ENCODE measurements at places on chromosomes 4 and X.

- no peak for DNase-seq
Measured at GRCh38 chrX:11282043-11282442, 11.2 kb upstream of the AMELX start.

- DNase-seq = no peak
Measured at GRCh38 chr4:37427193-37427592, 182.7 kb downstream of the NWD2 start.

DNA sequence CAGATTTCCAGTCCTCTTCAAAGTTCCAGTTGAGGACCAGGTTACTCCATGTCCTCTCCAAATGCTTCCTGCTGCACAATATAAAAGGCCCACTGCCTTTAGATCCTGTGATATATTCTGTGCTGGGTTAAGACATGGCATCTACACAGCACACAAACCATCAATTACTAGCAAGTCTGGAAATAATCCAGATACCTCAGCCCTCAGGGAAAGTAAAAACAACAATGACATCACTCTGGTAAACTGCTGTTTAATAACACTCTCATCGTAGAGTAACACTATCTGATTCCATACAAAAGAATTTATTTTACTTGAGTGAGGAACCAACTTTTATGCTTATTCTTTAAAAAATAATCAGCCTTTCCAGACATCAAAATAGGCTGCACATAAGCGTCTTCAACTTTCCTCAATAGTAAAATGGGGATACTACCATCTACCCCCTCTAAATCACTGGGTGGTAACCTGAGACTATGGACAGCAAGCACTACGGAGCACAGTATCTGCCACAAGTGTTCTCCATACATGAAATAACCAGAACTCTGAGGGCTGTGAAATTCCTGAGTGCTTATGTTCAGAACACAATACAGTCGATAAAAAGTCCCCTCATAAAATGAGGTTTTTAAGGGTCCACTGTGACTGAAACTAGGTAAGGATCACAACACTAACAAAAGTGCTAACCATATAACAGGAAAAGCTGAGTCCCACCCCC, 53.4 kb downstream of the ABCG2 start:
- no peak for DNase-seq

DNA sequence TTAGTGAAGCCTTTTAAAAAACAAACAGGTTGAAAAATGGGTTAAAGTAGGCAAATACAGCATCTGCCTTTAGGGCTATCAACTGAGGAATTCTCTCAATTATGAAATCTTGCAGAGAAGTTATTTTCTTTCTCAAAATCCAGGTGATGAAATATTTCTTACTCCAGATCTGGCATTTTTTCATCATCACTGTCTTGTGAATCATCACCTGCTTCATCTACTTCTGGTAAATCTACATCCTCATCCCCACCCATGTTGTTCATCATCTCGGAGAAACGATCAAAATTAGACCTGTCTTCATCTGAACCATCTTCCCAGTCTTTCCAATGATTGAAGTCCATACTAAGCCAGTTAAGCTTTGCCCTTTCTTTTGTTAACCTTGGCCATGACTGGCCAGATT, 33.3 kb upstream of the HPF1 start:
- no peak for DNase-seq

DNA sequence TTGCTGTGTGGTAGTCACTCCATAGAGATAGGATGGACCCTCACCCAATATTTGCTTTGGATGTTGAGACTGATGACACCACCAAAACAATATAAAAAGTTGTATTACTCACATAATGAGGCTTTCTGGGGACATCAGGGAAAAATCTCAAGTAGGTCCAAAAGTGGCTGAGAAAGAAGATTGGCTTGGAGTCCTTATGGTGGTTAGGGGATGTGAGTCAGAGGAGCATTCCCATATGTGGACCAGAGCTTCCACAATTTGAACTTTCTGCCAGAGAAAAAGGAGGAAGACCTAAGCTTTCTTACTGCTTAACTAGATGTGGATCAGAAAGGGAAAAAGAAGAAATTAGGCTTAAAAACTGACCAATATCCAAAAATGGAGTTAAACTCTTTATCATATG, 460.5 kb downstream of the SH3BGRL start:
- DNase-seq = no peak

DNA sequence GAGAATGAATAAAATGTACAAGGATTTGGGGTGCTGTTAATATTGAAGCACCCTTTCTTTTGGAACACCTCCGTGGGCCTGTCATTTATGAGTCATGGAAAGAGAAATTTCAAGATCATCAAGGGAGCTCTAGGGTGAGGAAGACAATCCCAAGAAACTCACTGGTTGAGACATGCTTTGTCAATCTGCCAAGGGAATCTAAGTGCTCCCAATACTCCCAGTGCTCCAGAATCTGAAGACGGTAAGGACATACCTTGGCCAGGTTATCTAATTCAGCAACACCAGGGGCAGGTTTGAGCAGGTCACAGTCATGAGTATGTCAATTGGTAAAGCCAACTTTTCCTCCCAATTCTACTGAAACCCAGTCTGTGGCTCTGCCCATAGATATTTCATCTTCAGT, 556.4 kb upstream of the CPEB2 start:
- DNase-seq = no peak

DNA sequence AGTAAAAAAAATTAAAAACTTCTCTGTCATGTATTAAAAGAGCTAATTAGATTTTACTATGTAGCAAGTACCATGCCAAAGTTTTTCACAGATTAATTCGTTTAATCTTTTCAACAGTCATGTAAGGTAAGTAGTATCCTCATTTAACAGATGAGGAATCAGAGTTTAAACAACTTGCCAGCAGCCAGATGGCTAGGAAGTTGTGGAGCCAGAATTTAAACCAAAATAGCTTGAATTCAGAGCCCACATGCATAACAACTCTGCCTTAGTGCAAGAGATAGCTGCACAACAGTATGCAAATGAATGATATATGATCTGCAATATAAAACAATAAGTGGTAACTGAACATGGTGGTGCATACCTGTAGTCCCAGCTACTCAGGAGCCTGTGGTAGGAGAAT, 75.3 kb downstream of the NAP1L3 start:
- DNase-seq = no peak

DNA sequence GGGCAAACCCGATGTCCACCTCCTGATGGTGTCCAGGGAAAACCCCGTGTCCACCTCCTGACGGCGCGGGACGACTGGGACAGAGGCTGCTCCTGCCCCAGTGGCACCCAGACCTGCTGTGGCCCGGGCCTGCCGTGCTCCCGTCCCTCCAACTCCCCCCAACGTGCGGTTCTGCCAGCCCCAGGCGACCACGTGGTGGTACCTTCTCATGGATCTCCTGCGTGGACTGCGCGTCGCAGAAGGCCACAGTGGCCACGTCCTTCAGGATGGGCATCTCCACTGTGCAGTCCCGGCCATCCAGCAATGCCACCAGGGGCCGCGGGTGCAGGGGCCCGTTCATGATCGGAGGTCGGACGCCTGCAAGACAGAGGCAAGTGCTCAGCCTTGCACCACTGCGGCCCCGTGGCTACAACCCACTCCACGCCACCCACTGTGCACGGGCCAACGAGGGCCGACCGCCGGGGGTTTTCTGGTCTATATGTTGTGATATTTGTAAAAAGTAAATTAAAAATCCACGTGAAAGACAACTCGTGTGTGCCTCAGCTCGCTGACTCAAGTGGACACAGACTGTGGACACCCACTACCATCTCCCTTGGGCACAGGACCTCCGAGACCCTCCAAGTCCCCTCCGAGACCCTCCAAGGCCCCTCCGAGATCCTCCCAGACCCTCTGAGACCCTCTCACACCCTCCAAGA, 10.8 kb downstream of the CTBP1 start:
- DNase-seq = no peak

- no peak for DNase-seq
Measured at GRCh38 chrX:67636532-67636931, 92.7 kb downstream of the AR start.

GRCh38 chr4:188008377-188008776, 12.8 kb downstream of the ZFP42 start:
- DNase-seq = no peak

DNA sequence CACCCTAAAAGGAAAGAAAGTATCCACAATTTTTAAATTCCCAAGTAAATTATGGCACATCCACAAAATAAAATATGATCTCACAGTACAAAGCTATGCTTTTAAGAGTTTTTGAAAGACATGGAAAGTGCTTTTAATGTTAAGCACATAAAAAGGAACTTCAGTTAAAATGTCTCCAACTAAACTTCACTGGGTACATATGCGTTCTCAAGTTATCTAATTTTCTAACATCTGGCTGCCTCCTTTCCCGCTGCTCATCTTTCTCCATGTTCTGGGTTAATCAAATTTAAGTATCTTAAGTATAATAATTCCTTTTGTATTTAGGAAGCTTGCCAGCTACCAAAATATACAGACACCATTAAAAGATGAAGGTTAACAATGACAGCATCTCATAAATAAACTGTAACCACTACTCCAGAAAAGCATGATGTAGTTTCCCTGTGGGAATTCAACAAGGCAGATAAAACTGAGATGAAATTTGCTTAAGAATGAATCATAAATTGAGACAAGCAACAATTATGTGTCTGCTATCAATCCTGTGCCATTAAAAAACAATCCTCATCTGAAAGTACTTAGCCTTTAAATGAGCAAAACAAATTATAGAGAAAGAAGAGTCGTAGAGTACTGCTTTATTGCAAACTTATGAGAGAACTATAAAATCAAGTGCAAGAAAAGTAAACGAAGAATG, 25.1 kb downstream of the PRSS12 start:
- DNase-seq = no peak

DNA sequence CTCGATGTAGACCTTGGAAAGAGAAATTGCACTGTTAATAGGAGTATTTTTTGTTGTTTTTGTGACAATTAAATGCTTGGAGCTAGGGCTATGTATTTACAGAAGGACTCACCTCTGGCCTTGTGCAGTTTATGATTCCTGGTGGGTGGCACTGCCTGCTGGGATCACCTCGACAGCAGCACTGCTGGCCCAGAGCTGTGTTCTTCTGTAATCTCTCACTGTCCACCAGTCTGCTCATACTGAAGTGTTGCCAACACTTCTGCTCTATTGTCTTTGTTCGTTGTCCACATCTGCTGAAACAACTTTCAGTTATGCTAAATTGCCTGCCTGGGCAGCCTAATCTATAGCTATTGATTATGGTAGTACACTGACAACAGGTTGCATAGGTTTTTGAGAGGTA, 194.4 kb upstream of the ANK2 start:
- no peak for DNase-seq

DNA sequence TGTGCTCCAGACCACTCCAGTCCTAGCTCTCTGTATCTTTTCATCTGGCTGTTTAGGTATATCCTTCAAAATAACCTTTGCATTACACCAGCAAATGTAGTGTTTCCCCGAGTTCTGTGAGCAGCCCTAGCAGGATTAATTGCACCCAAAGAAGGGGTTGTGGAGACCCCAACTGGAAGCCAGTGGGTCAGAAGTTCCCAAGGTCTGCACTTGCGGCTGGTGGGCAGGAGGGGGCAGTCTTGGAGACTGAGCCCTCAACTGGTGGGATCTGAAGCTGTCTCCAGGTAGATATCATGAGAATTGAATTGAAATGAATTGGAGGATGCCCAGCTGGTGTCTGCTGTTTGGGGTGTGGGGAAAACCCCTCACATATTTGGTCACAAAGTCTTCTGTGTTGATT, 1485.3 kb upstream of the TENM3 start:
- DNase-seq = no peak

GRCh38 chrX:67587946-67588624, 44.3 kb downstream of the AR start:
- no peak for DNase-seq

GRCh38 chr4:150750824-150751223, 168.9 kb downstream of the MAB21L2 start:
- DNase-seq = no peak

GRCh38 chr4:183966371-183966770, 61.3 kb downstream of the STOX2 start:
- DNase-seq = no peak
